ENCODE measurements at places on chromosomes 12 and 14.

DNA sequence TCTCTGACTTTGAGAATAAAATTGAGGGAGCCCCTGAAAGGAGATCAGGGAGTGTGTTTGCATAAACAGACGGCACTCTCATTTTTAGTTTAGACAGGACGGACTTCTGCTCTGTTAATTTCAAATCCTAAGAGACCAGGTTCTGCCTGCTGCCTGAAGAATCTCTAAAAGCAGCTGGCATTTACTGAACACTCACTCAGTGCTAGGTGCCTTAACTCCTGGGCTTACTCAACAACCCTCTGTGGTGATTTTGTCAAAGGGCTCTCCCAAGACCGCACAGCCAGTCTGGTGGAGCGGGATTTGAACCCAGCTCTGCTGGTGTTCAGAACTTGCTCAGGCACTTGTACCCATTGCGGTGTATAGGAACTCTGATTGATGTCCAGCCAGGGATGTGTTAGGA, 2.2 kb downstream of the ORAI1 start:
- no peak for DNase-seq

DNA sequence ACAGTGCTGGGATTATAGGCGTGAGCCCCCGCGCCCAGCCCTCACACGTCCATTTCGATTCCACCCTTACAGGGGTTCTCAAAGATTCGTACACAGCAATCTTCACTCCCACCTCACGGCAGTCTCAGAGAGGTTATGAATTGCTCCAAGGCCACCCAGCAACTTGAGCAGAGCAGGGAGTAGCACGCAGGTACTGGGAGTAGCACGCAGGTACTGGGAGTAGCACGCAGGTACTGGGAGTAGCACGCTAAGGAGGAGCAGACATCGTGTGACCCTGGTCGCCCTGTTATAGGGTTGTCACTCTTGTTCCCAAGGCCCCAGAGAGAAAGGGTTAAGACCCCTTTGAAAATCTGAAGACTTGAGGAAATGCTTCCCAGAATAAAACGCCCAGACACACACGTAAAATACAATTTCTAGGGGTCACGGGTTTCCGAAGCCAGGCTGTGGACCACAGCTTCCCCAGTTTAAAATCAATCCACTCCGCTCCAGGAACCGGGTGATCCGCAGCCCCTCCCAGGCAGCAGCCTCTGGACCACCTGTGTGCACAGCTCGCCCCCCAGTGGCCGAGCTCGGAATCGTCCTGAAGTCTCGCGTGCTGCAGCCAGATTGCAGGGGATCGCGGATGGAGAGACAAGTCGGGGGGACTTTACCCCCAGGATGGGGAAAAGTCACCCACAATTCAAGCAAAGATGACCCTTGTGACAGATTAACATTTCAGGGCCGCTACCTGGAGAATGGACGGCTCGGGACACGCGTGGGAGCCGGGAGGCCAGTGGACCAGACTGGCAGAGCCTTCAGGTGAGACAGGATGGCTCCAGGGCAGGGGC, 92.0 kb downstream of the SCARB1 start:
- peak; percentile 93 for DNase-seq

DNA sequence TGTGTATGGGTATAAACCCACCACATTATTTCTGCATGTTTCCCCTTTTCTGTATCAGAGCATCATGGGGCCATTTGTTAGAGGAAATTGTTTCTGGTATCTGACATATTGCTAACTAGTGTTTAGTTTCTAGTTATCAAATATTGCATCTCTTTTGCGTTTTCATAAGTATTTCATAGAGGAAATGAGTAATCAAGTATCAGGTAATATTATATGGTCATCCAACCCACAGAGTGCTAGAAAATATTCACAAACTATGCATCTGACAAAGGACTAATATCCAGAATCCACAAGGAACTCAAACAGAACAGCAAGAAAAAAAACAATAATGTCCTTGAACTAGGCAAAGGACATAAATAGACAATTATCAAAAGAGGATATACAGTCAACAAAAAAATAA, 258.9 kb upstream of the LRIG3 start:
- DNase-seq: no peak

GRCh38 chr14:44291366-44291915, 215.6 kb downstream of the FSCB start:
- no peak for DNase-seq

GRCh38 chr14:38261620-38262019, 5.7 kb upstream of the CLEC14A start:
- DNase-seq: no peak

DNA sequence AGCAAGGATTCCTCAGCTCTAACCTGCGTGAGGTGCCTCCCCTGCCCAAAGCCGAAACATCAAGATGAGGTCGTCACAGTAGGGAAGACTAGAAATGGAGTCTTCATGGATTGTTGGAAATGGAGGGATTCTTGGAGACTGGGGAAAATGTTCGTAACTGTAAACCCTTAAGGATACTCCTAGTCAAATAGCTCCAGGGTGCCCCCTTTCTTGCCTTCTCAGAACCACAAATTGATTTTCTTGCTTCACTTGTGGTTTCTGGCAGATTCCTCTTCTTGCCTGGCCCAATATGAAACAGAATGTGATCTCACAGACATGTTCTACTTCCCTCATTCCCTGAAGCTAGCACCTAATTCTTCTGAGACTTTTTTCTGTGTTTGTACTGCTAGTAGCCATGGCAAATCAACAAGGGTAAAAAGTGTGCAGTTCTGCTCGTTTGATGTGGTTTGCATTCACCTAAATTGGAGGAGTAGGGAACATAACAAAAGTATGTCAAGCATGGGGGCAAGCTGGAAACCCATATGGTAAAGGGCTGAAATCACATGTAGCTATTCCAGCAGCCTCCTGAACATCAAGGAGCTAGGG, 332.0 kb downstream of the PAWR start:
- no peak for DNase-seq

GRCh38 chr14:67533754-67534085, 630 bp downstream of the PLEKHH1 start:
- no peak for DNase-seq

DNA sequence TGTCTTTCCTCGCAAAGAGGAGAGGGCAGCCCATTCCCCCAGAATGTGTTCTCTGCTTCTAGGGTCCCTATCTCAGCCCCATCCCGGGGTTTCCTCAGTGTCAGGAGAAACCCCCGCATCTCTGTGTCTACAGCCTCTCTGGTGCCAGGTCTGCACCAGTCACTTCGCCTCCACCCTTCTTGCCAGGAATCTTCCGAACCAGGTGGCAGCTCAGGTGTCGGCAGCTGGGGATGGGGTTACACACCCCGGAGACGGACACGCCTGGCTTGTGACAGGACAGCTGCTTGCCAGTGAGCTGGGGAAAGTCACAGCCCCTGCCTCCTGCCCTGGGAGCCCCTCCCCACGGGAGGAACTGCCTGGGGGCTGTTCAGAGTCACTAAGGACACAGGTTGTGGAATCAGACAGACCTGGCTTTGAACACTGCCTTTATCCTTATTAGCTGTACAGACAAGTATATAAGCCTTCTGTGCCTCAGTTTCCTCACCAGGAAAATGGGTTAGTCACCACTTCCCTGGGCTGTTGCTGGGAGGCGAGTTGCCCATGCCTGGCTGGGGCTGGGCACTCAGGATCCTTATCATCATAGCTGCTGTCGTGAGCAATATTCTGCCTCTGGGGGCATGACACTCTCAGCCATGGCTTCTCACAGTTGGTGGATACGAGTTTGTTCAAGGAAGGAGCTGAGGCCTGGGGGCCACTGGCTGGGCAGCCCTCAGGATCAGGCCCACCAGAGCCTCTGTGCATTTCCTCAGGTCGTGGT, 10.8 kb downstream of the HIP1R start:
- no peak for DNase-seq

DNA sequence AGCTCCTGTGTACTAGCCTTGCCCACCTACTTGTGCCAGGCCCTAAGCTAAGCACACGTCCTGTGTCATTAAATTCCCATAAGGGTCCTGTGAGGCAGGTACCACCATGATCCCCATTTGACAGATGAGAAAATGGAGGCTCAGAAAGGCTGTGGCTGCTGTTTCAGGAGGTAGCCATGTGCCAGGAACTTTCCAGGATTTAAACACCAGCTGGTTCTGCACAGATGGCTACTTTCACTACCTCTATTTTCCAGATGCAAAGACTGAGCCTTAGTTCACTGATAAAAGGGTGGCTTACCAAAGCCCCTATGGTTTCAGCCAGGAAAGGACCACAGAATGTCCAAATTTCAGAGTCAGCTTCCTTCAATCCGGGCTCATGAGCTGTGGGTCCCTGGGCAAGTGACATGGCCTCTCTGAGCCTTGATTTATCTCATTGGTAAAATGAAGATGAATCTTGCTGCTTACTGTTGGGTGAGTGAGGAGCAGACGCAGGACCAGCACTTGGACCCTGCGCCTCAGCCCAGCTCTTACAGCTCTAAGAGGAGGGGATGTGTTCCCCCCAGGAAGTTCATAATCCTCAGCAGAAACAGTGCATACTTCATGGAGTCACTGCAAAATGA, 23.5 kb downstream of the CMKLR1 start:
- DNase-seq: no peak

GRCh38 chr12:15368812-15369211, 46.5 kb downstream of the PTPRO start:
- DNase-seq: no peak

DNA sequence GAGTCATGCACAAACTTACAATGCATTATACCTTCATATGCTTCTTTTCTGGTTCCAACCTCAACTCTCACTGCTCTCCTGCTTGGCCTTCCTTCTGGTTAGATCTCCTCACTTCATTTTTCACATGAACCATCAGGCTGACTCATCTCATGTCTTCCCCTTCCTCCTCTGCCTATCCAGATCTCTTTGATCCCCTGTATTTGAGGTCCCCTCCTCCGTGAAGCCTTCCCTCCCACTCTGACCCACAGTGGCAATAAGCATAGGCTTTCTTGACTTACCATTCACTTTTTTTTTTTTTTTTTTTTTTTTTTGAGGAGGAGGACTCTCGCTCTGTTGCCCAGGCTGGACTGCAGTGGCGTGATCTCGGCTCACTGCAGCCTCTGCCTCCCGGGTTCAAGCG, 14.7 kb upstream of the ASIC1 start:
- no peak for DNase-seq

DNA sequence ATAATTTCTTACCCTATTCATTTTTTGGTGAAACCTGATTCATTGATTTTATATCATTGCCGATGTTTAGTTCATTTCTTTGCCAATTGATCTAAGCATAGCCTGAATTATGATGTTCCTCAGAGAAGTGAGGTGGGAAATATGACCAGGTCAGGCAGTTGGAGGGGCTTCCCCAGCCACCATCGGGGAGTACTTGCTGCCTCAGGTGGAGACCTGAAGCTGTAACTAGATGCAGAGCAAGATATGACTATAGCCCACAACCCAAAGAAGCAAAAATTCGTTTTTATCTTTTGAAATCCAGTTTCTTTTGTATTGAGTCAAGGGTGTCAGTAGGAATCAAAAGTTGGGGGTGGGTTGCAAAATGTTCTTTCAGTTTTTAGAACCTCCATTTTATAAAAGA, 7.9 kb downstream of the PTGDR start:
- DNase-seq: no peak

DNA sequence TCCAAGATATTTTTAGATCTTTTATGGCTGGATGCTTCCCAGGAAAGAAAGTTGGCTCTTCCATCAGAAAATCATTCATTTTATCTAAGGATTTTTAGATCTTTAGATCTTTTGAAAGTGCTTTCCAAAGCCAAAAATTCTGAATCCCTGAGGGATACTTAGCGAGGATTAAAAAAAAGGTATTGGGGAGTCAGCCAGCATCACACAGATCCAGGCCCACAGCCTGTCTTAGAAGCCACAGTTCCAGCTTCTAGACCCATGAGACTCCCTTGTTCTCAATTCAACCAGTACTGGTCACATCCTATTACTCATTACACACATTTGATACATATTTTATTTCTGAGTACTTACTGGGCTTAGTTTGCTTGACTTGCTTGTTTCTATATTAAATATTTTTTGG, 49.9 kb downstream of the TSPAN8 start:
- DNase-seq: no peak

GRCh38 chr12:15201056-15201455, 20.2 kb downstream of the RERG start:
- no peak for DNase-seq

GRCh38 chr12:103469719-103470118, 26.0 kb downstream of the C12orf42 start:
- no peak for DNase-seq

DNA sequence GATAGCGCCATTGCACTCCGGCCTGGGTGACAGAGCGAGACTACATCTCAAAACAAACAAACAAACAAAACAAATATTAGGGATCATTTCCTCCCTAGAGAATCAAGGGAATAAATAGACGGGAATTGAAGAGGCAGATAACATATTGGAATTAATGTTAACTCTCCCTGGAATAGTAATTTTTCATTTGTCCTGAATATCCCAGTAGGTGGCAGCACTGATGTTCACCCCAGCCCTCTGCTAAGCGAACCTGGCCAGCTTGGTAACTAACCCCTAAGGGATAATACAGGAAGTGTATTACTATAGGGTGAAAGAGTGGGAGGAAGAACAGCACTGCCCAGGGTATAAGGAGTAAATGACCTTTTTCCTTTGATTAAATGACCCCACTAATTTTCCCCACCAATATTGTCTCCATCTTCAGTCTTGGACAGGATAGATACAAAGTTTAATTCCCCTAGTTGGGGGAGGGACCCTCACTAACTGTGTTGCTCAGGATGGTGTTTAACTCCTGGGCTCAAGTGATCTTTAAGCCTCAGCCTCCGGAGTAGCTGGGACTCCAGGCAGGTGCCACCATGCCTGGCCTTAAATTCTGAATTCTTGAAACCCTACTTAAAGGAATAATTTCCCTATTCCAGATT, 40.5 kb downstream of the SLC2A14 start:
- DNase-seq: peak; percentile 40

DNA sequence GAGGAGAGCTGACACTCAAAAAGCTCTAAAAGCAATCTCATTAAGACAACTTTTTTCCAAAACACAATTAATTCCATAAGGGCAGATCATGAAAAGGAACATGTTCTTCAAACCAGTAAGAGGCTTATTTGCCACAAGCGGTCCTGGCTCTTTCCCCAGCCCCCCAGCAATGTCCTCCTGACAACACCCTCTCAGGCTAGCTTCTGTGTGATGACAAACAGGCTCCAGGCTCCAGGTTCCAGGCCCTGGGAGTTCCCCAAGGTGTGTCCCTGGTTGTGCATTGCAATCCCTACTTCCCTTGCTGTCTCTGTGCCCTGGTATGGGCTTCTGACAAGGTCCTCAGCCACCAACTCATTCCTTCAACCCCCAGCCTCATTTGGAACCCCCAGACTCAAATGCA, 8.9 kb downstream of the HVCN1 start:
- DNase-seq: no peak

- no peak for DNase-seq
Measured at GRCh38 chr12:117977373-117977772, 8.6 kb upstream of the KSR2 start.

- no peak for DNase-seq
Measured at GRCh38 chr14:73140811-73141323, 4.6 kb downstream of the PSEN1 start.

Data from endothelial cell (in vitro differentiated cells).